GDM1 (cell line): ENCODE measurements at places on chromosomes 16 and 17.

- DNase-seq: no peak
These were observed 3.4 kb downstream of the CYBA start for GRCh38 chr16:88647178-88648070.

DNA sequence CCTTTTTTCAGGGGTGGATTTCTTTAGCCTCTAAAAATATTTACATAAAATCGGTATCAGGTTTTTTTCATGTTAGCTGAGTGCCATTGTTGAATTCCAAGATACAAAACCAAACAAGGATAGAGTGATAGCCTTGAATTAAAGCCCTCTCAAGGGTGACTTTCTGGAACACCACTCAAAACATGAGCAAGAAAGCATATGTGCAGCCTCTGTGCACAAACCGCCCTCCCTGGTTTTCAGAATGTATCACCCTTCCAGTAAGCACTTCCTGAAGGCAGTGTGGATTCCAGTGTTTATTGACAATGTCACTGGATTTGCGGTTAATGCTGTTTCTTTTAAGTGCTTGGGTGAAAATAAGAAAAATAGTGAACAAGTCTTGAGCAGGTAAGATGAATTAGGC is 597.7 kb downstream of the TMEM114 start:
- no peak for DNase-seq

DNA sequence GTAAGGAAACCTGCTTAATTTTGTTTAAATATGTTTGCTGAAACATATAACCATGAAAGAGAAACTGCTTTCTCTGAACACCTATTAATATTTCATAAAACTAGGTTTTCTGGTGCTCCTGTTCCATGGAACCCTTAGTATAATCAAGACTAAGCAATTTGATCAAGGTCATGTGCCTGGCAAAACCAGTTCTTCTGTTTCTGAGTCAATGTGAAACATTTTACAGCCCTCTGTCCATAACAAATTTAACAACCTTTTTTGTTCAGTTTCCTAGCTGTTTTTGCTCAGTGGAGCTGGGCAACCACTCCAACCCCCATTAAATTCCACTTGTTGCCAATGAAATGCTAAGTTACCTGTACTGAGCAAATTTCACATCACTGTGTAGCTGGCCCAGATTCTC is 344.0 kb downstream of the CA10 start:
- no peak for DNase-seq

DNA sequence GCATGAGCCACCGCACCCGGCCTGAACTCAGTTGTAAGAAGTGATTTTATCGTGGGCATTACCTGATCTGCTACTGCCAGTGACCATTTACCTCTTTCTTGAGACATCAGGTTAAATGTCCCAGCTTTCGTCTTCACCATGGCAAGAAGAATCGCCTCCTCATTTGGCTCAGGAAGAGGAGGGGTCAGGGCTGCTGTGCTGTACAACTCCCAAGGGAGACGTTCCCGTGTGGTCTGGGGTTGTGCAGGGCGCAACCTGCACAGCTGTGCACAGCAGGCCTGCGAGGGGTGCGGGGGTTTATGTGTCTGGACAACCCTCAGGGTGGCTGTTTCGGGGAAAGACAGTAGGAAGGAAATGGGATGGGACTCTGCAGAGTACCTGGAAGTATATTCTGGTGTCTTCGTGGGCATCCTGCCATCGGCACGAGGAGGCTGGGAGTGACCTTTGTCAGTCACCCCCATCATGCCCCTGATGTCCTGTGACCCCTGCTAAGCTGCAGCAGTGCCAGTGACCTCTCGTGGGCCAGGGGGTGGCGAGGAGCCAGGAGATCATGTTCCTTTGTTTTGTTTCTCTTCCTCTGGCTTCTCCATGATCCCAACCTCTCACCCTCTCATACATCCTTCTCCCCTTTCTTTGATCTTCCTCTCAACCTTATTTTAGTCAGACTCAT is 27.3 kb downstream of the CIBAR2 start:
- no peak for DNase-seq

DNA sequence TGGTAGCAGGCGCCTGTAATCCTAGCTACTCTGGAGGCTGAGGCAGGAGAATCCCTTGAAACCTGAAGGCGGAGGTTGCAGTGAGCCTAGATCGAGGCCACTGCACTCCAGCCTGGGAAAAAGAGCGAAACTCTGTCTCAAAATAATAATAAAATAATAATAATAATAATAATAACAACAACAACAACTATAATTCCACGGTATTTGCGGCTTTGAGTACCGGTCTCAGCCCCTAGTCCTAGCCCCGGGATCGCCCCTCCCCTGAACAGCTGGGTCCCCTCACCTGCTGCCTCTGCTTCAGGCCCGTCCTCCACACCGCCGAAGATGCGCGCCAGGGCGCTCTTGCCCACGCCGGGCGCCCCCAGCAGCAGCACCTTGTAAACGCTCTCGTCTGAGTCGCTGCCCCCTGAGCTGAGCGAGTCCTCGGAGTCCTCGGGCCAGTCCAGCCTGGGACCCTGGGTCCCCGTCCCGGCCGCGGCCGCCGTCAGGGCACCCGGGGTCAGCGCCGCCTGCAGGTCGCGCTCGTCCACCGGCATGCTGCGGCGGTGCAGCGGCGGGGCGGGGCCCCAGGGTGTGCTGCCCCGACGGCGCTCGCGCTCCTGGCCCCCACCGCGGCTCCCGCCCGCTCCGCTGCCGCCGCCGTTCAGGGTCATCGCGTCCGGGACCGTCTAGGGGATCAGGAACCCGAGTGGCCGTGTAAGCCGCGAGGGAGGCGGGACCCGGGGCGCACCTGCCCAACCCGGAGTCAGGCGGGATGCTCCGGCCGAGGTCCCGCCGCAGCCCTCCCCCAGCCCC is 611 bp downstream of the RRAD start:
- DNase-seq: no peak
